ENCODE measurements at places on chromosomes 7 and 10.

- DNase-seq: no peak
Measured at GRCh38 chr10:71234970-71235685, 22.8 kb downstream of the UNC5B start.

DNA sequence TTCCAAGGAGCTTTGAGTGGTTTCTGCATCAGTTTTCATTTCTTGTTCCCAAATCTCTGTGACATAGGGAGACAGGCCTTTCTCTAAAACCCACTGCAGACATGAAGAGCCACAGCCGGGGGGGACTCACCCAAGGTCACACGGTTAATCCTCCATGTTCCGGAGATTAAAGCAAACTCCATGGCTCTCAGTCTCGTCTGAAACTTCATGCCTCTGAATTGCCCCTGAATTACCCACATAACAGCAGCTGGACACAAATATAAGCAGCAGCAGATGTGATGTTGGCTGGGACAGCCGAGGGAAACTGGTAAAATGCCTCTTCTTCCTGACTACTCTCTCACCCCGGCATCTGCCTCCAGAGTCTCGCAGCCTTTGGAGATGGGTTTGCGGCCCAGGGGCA lies 402.2 kb downstream of the DNAJB6 start:
- DNase-seq: no peak

DNA sequence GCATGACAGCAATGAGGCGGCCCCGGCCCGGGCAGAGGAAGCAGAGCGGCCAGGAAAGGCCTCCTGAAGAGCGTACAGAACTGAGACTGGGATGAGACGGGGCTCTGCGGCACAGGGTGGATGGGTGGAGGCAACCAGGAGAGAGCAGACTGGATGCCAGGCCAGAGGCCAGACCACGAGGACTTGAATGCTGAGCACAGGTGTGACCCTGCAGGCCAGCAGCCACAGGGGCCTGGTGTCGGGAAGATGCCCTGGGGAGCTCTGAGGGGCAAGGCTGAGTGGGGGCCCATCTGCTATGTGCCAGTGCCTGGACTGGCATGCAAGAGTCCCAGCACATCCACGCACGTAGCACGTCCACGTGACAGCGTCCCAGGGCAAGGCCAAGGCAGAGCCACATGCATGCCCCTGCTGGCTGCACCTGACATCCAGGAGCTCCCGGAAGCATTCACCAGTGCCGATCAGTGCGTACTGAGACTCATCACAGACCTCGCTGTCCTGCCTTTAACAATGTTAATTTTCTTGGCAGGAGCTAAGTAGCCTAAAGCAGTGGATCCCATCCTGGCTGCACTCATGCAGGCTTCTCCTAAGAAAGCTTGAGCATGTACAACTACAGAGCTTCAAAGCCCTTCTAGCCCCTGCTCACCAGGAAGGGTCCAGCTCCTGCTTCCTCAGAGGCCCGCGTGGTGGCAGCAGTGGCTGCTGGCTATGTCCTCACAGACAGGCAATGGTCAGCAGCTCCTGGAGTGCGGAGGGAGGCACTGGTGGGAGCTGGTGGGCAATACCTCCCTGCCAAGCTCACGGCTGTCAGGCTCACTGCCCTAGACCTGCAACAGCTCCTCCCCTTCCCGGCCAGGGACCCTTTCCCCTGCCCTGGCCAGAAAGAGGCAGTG lies 18.0 kb downstream of the GRID1 start:
- DNase-seq: no peak

- no peak for DNase-seq
Measured at GRCh38 chr10:84294766-84295447, 33.5 kb upstream of the CCSER2 start.

- no peak for DNase-seq
Measured at GRCh38 chr10:79186486-79187120, 117.8 kb downstream of the ZMIZ1 start.

- no peak for DNase-seq
Measured at GRCh38 chr7:91457208-91457607, 193.0 kb downstream of the FZD1 start.

DNA sequence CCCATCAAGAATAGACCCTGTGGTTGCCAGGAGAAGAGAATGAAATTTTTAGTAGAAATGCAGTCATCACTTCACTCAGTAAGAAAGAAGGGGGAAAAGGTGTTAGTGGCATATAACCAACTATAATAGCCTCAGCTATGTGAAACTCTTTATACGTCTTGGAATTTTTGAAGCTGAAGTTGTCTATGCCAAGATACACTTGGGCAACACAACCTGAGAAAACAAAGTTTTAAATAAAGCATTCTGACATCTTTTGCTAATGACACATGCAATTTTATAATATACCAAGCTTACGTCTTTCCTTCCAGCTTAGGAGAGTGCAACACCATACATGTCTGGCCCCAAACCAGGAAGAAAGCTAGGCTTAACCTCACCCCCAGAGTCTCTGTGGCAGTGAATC lies 40.8 kb upstream of the ZNF438 start:
- no peak for DNase-seq

- DNase-seq: no peak
Measured at GRCh38 chr10:31753681-31754080, 174.9 kb downstream of the ARHGAP12 start.

GRCh38 chr10:119689016-119689580 lies 36.8 kb upstream of the INPP5F start:
- DNase-seq: no peak

DNA sequence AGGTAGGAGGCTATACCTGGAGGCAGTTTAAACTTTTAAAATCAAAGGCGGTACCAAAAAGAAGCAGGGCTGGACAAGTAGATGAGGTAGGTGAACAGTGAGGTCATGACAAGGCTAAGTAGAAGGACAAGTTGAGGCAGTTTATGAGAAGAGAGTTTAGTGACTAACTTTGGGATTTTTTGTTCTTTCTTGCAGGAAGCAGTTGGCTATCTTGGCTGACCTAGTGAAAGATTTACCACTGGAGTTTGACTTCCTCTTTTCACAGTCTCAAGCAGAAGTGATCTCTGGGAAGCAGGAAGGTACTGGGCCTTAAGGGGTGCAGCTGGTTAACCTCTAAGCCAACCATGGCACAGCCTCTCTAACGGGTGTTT lies 26.3 kb downstream of the ENTPD7 start:
- DNase-seq: no peak

DNA sequence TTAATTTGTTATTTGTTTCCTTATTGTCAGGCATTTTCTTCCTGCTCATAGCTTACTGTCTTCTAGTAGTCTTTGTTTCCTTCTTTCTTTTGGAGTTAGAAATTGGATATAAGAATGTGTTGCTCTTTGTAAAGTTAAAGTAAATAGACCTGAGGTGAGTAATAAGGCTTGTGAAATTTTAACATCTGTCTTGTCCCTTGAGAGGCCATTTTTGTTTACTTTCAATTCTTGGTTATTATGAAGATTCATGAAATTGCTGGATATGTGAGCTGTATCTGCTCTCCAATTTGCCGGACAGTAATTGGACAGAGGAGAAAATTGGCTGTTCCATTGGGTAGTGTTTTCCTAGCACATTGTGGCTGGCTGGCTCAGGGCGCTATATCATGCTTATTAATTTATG lies 260.7 kb downstream of the EXOC4 start:
- no peak for DNase-seq

DNA sequence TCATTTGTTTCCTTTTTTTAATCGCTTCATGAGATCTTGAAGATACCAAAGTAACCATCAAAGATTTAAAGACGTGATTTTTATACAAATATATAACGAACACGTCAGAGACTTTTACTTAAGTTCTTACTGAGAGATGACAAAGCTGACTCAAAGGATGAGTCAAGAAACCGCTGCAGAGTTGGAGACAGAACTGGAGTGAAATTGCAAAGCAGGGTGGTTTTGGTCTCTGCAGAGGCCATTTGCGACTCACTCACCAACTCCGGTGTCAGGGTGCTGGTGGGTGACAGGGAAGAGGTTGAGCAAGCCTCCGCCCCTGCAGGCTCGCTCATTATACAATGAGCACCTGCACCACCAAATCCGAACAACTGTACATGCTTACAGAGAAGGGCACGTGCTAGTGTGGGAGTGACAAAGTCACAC lies 75.2 kb downstream of the DNAJB6 start:
- DNase-seq: no peak

- no peak for DNase-seq
Measured at GRCh38 chr7:137674551-137675409, 172.0 kb downstream of the DGKI start.

DNA sequence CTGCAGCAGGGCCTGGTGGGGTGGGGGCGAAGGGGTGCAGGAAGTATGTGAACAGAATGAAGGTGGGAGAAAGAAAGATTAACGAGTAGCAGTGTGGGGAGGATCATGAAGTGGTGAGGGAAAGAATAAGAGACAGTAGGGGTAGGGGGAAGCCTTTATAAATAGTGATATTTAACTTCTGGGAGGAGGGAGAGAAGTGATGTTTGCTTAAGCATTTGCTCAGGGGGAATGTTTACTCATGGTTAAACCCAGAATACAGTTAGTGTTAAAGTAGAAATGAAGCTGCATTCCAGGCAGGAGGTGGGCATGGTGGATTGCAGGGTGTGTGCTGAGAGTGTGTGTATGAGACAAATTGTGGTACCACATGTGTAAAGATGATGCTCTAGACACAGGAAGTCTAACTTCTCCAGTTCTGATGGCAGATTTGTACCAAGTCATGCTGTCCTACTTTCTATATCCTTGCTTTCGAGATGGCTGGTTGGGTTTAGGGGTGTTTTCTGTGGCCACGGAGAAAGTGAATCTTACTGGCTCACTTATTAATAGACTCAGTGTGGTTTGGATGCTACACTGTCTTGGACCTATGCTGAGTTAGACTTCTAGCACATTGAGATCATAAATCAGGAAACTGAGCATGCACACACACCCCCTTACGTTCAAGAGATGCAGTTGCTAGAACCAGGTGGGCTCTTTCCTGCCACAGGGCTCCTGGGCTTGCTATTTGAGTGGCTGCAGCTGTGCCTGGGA lies 10.6 kb upstream of the DNMBP start:
- no peak for DNase-seq

- no peak for DNase-seq
Measured at GRCh38 chr10:128992770-128993169, 474.3 kb upstream of the MGMT start.

DNA sequence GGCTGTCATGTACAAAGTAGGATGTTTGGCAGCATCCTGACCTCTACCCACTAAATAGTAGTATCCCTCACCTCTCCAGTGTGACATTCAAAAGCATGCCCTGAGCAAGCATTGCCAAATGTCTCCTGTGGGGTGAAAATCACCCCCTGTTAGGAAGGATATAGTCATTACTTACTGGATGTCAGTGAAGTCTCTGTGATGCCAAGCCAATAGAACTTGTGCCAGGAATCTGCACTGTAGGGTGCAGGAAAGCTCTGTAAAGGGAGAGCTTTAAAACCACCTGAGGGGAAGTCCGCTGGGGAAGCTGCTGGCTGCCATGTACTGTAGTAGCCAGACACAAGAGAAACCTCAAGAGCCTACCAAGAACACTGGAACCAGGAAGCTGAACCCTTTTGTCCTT lies 170.7 kb upstream of the DKK1 start:
- DNase-seq: no peak

- no peak for DNase-seq
Measured at GRCh38 chr10:51699145-51699474, 285 bp downstream of the CSTF2T start.

DNA sequence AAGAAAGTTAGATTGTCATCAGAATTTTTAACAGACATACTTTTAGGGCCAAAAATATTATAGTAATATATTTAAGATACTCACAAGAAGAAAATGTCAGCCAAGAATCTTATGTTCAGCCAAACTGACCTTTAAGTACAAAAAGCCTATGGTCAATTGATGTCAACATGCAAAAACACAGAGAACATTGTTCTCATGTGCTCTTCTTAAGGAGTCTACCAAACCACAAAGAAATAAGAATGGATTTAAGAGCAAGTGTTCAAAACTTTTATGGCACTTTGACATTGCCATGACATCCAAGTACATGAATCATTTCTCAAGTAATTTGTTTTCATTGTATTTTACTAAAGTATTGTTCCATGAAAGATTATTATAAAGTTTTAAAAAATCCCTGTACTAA lies 180.4 kb downstream of the TMEM26 start:
- no peak for DNase-seq

DNA sequence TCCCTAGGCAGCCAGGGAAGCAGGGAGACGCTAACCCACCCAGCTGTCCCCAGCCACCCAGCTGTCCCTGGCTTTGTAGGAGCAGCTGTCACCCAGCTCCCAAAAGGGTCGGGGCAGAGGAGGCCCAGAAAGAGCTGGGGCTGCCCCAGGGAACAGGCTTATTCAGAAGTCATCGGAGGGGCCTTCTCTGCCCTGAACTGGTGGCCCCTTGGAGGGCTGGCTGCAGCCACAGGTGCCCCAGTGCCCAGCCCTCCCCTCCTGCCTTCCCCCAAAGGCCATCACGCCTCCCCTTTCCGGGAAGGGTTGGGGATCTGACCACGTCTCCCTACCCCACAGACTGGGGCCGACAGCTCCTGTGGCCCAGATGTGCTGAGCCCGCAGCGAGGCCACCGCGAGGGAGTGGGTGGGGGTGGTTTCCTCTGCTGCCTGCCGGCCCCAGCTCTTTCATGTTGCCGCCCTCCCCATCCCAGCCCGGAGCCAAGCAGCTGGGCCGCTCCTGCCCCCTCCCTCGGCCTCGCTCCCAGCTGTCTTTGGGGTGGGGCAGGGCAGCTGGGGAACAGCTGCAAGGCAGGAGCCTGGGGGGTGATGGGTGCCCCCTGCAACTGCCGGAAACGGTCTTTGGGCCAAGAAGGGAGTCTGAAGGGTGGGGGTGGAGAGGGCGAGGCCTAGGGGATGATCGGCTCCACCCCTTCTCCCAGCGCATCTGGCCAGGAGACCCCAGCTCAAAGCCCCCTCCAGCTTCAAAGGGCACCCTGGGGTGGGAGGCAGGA lies 16.8 kb downstream of the TRIM8 start:
- peak; percentile 35 for DNase-seq

DNA sequence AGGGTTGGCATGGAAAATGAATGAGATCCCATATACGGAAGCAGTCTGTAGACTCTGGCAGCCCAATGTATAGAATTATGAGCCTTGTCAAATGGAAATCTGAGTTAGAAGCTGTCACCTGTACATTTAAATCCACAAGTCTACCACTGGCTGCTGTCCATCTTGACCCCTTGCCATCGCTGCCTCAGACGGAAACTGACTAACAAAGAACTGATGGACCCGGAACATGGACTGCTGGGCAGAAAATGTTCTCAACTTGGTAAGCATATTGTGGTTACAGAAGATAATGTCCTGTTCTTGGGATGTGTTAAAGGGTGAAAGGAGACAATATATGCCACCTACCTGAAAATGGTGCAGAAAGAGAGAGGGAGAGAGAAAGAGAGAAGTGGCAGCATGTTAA lies 37.5 kb downstream of the PARP12 start:
- DNase-seq: no peak

DNA sequence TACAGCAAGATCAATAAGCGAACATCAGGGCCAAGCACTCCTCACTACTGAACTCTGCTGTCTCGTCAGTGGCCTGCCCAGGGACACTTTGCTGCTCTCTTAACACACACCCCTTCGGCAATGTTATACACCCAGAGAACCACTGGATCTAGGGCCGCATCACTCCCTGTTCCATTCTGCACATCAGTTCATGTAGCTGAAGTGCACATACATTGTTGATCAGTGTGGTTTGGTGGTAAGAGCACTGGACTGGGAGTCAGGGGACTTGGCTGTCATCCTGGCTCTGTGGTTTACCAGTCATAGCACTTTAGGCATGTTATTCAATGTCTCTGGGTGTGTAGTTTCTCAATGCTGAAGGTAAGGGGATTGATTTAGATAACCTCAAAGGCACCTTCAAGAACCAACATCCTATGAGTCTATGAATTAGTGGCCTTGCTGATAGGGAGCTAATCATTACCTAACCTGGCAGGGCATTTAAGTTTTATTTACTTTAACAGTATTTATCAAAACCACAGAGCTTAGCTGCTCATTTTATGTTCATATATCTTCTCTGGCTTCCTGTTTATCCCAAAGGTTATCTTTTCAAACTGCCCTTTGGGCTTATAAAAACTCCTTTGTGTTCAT lies 24.8 kb downstream of the DUSP5 start:
- no peak for DNase-seq
